ENCODE measurements at places on chromosomes 5 and 9. TPM values are rescaled to one million over a fixed set of nuclear protein-coding genes. Genes with fewer than 3 reads are reported as not detected.

Gene SLC22A4
- 2.5 TPM for total RNA-seq

Gene TOR2A
- 8.3 TPM for total RNA-seq

Gene PCDHB11
- 12.2 TPM for total RNA-seq

- no peak for DNase-seq
Measured at GRCh38 chr5:139696167-139696893, 48.2 kb downstream of the CXXC5 start.

DNA sequence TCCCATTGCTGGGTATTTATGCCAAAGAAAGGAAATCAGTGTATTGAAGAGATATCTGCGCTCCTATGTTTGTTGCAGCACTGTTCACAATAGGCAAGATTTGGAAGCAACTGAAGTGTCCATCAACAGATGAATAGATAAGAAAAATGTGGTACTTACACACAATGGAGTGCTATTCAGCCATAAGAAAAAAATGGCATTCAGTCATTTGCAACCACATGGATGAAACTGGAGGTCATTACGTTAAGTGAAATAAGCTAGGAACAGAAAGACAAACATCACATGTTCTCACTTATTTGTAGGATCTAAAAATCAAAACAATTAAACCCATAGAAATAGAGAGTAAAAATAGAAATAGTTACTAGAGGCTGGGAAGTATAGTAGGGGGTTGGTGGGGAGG, 1133.1 kb upstream of the ACO1 start:
- no peak for DNase-seq
